Activated naive CD8-positive, alpha-beta T cell treated with anti-CD3 and anti-CD28 coated beads, Interleukin-2, amount 50 U/mL, for 16 hours (primary cell): ENCODE measurements at places on chromosomes 1 and 21.

GRCh38 chr1:66402194-66402593 lies 131.8 kb upstream of the SGIP1 start:
- DNase-seq = no peak

DNA sequence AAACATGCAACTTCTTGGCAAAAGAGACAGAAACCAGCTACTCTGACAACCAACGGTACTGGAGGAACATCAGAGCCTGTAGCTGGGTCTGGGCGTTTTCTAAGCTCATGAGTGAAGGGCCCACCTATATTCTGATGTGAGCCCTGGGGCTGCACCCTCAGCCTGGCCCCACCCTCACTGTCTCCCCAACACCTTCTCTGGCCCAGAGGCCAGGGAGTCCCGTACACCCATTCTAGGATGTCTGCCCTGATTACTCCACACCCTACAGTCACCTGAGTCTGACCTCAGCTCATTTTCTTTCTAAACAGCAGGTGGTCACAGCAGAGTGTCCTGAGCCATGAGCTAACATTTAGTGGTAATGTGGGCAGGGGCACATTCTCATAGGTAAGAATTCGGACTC lies 439.2 kb downstream of the MATN1 start:
- DNase-seq = no peak

DNA sequence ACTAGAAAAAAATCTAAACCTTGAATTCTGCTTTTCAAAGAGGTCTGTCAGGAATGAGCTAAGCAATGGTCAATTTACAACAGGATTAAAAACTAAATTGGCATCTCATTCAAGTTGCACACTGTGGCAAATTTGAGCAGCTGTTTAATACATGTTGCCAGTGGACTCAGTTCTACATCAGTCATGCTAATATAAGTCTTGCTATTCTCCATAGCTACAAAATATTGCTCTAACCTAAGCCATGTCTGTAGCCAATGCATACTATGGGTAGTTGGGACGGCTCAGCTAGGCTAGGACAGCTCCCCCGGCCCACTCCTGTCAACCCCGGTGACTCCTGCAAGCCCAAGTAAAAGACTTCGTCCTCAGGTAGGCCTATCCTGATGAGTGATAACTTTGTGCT lies 10.9 kb upstream of the VAV3 start:
- DNase-seq = no peak

GRCh38 chr1:75841421-75841820 lies 44.7 kb downstream of the MSH4 start:
- no peak for DNase-seq

DNA sequence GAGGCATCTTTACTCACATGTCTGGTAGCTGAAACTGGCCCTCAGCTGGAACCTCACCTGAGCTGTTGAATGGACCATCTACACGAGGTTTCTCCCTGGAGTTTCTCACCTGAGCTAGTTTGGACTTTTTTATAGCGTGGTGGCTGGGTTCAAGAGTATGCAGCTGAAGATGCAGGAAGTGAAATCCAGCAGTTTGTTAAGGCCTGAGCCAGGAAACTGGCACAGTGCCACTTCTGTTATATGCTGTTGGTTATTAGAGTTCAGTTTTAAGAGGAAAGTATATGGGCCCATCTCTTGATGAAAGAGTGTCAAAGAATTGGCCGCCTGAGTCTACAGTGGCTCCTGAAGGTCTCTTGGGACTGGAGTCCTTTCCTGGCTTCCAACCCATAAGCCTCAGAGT lies 35.6 kb downstream of the STUM start:
- DNase-seq = no peak

DNA sequence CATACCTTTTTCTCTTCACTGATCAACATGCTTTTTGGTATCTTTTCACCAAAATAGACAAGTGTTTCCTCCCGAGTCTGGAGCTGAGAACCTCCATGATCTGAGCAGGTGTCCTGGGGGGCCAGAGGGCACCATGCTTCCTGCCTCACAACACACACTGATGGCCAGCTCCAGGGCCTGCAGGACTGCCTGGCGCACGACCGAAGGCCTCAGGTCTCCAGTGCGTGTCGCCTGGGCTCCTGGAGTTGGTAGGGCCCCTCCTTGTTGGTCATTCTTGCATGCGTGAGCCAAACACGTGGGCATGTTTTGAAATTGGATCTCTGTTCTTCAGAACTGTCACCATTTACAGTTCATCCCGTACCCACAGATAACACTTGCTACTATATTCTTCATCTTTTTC lies 64.4 kb downstream of the SLC37A1 start:
- DNase-seq = no peak

DNA sequence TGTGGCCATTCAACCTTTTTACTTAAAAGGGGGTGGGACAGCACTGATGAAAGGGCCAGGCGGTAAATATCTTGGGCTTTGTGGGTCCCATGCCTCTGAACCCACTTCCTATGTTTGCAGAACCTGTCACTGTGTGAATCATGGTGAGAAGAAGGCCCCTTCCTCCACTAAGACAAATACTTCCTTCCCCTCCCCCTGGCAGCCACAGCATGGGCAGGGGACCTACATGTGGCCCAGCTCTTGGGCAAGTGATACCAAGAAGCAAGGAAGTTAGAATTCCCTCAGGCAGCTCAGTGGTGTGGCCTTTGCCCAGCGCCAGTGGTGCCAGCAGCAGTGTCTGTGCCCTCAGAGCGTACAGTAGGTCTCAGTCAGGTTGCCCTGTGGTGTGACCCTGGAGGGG lies 168.6 kb downstream of the TRIM33 start:
- DNase-seq = no peak

- DNase-seq = no peak
These were observed 41.9 kb downstream of the MPZL1 start for GRCh38 chr1:167763525-167764220.

GRCh38 chr1:113899111-113899510 lies 5.5 kb downstream of the AP4B1 start:
- no peak for DNase-seq

- no peak for DNase-seq
These were observed 61.5 kb upstream of the SELENON start for GRCh38 chr1:25738499-25738898.

- no peak for DNase-seq
These were observed 777.3 kb downstream of the LTN1 start for GRCh38 chr21:28215214-28215954.

GRCh38 chr21:42218836-42219605 lies at the start of gene ABCG1:
Gene ABCG1, plus strand, starts transcription at chr21:42219140. Its CDS starts 123 bp downstream, at chr21:42219263.
- DNase-seq = no peak

DNA sequence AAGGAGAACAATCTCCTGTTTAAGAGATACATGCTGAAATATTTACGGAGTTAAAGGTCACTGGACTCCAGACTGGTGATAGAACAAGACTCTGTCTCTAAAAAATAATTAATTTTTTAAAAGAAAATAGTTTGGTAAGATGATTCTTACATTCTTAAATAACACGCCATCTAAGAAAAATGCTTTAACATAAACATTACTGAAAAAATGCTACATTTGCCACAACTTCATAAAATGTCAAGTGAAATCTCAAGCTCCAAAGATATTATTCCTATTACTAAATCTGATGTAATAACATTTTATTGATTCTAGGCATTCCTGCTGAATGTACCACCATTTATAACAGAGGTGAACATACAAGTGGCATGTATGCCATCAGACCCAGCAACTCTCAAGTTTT lies 4.1 kb downstream of the ANGPTL3 start:
- DNase-seq = no peak

DNA sequence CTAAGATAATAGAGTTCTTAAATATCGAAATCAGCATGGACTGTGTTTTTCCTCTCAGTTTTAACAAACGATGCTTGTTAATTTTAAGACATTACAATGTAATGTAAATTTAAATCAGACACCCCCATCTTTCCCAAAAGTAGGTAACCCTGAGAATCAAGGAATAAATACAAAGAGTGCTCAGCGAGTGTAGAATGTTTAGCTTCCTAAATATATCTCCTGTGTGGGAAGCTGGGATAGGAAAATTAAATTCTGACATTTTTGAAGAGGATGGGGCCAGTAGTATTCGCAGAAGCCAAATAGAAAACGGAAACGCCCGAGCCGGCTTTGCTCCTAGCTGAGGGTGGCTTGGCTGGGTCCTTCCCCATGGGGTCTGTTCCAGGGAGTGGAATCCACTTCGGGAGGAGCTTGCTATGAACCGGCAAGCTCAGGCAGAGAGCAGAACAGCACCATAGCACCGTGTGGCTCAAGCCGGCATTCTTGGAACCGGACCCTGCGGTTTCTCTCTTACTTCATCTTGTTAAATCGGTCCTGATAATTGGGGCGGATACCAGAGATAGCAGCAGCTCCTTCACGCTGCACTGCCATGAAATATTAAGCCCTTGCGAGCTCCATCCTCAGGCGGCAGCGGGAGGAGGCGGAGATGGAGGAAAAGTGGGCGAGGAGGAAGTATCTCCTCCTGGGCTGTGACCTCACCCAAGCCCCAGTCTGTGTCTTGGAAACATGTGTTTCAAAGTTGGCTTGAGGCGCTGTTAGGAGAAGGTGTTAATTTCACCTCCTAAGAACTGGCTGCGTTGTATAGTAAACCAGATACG lies 24.9 kb downstream of the MAP3K7CL start:
- DNase-seq = no peak

DNA sequence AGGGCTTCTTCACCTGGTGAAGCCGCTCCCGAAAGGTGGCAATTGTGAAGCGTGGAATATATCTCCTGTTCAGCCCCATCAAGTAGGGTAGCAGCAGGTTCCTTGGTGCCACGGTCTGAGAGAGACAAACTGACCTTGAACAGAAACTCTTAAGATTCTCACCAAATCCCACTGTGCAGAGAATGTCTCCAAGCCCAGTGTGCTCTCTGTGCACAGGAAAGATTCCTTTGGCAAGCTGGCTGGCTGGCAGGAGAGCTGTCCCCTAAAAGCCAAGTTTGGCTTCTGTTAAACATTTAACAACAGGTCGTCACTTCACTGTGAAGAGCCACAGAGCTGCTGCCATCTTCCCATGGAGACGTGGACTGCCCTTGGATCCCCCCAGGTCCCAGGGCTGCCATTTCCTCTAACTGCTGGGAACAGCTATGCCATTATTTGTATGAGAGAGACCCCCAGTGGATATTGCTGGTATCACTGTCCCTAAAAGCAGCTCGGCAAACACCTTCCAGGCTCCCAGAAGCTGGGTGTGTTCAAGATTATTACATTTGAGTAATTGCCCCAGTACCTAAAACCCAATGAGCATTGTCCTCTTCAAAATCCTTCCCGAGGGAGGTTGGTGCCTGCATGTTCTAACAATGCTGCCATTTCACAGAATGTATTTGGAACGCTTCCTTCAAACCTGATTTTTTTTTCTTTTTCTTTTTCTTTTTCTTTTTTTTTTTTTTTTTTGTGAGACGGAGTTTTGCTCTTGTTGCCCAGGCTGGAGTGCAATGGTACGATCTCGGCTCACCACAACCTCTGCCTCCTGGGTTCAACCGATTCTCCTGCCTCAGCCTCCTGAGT lies 71.8 kb downstream of the CD58 start:
- no peak for DNase-seq

- no peak for DNase-seq
These were observed 143.0 kb upstream of the GRIK3 start for GRCh38 chr1:37177230-37177864.

GRCh38 chr1:48414264-48414663 lies 57.7 kb downstream of the SPATA6 start:
- DNase-seq = no peak
